ENCODE measurements at places on chromosomes 6 and 20.

GRCh38 chr6:90497411-90497810 is 89.5 kb downstream of the MAP3K7 start:
- no peak for DNase-seq

DNA sequence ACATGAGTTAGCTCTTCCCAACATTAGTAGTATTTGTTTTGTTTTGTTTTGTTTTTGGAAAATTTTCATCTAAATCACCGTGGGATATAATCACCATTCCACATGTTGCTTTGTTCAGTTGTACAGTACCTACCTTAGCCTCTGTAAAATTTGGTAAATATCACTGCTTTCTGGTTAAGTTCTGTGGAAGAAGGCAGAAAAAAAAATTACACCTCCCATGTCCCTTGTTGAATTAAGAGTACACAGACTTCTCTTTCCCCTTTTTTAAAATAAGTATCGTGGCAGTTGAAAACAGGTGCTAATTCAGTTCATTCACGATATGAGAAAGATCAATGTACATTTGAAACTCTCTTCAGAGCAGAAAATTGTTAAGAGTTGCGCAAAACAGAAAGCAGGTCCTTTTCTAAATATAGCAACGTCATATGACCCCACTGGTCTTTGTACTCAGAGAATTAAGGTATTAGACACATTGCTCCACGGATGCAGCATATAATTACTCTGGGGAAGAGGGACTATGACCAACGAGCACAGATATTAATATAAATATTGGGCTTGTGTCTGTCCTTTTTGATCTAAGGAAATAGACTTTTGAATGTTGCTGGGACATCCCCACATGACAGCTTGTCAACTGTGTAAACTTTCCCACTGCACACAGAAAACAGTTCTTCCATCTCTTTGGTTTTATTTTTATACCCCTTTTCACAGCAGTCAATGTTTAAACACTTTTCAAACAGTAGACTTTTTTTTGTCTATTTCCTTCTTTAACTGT is 58.6 kb upstream of the ZNF217 start:
- DNase-seq, result no peak

GRCh38 chr6:87738744-87739143 is 36.7 kb upstream of the AKIRIN2 start:
- no peak for DNase-seq

DNA sequence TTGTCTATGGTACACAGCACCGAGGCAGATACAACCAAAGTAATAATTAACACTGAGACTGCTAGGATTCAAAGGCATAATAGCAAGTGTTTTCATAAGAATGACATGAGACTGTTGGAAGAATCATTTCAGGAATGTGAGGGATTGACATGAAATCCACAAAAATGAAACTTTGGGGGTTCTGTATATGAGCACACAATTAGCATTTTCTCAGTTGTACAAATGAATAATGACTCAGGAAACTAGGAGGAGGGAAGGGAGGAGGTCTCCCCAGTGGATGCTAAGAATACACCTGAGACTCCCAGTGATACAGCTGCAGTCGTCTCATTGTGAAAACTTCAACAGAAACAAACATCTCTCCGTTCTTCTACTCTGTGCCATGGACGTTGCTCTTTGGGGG is 428.4 kb upstream of the PLCB4 start:
- DNase-seq, result no peak

GRCh38 chr6:48535582-48536009 is 424.6 kb upstream of the PTCHD4 start:
- no peak for DNase-seq

DNA sequence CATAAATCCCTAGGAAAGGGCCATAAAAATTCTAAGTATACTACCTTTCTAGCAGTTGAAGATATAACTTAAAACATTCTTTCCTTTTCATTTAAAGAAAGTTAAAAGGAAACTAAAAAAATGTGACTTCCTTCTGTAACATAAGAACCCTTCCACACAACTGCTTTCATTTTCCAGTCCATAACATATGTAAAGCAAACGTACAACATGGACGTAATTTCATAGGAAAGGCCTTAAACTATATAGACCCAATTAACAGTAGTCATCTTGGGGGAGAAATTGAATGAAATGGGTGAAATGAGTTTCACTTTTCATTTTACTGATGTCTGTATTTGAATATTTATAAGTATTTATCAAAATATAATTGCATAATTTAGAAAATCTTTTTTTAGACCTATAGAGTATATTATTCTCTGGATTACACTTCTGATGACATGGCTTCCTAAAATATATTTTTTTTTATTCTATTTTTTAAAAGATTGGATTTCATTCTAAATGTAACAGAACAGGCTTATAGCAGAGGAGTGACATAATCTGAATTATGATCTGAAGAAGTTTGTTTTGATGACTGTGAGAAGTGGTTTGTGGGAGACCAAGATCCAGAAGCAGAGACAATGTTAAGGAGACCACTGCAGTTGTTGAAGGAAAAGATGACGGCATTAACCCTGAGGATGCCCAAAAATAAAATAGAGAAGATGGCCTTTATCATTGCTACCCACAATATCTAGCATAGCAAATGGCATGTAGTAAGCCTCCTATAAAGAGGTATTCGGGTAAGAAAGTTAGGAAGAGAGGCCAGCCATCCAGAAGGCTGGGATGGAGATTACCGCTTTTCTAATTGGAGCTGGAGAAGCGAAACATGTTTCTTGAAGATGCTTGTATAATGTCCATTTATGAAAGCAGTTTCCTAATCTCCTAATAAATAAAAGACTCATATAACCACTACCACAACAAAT is 260.4 kb downstream of the PTPRK start:
- DNase-seq, result no peak

DNA sequence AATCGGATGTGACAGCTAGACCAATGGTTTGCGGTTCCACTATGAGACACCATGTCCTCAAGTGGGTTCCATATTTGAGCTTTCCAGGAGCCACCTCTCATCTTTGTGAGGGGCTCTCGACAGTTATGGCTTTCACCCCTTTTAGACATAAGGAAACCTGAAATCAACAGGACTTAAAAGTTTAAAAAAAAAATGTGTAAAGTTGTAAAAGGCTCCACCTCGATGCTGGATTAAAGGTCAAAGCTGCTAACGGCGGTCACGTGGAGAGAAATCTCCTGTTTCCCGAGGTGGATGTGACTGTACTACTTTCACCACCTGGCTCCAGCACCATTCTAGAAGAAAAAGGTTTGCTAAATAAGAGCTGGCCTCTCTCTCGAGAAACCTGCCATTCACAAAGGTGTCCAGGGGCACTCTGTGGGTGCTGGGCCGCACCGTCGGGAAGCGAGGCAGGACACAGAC is 542 bp downstream of the ATP5F1E start:
- DNase-seq, result peak; percentile 33

DNA sequence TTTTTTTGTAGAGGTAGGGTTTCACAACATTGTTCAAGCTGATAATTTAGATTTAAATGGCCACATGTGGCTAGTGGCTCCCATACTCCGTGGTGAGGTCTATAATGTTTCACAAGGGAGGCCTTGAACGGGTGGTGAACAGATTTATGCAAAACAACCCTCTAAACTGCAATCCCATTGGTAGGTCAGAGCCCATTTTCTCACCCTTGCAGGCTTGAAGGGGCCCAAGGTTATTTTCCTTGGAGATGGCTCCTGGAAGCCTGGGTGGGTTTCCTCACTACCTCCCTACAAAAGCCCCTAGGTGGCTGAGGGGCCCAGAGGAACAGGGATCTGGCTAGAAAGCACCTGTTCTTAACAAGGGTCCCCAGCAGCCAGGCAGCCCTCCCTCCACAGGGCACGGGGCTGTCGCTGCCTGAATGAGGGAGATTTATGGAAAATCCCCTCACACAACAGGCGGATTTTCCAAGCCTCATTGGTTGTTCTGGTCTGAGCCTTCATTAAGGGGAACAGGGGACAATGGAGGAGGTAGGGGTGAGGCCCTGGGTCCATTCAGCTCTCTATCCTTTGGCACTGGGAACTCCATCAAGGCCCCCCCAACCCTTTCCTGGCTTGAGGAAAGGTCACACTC is 64.6 kb downstream of the VEGFA start:
- no peak for DNase-seq

DNA sequence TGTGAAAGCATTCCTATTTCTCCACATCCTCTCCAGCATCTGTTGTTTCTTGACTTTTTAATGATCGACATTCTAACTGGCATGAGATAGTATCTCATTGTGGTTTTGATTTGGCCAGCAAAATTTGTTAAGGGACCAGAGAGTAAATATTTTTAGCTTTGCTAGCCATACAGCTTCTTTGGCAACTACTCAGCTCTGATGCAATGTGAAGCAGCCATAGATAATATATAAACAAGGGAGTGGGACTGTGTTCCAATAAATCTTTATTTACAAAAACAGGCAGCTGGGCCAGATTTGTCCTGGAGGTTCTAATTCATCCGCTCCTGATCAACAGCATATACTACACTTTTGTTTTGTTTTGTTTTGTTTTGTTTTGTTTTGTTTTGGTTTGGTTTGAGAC is 202.9 kb downstream of the ZNF217 start:
- no peak for DNase-seq

DNA sequence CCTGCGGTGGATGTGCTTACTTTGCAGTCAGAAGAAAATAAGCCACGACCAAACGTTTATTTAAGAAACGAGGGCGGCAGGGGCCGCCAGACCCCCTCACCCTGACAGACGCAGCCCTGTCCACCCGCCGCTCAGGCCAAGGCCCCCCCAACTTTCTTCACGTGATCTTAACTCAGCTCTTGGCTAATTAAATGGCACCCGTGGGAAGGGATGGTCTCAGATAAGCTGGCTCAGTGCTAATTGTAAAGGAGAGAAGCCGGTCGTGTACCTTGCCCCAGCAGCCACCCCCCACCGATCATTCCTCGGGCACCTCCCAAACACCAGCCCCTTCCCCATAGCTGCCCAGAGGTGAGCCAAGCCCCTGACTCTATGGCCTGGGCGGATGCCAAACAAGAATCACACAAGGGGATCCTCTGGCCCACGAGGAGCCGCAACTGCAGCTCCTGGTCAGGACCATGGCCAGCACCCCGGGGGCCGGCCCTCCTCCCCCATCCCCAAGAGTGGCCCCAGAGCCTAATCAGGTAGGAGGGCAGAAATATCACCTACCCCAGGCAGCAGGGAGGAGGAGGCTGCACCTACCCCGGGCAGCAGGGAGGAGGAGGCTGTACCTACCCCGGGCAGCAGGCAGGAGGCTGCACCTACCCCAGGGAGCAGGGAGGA is 11.2 kb downstream of the KCNQ2 start:
- DNase-seq, result peak; percentile 23
